GM13976 (cell line): ENCODE measurements at places on chromosomes 2 and 18.

DNA sequence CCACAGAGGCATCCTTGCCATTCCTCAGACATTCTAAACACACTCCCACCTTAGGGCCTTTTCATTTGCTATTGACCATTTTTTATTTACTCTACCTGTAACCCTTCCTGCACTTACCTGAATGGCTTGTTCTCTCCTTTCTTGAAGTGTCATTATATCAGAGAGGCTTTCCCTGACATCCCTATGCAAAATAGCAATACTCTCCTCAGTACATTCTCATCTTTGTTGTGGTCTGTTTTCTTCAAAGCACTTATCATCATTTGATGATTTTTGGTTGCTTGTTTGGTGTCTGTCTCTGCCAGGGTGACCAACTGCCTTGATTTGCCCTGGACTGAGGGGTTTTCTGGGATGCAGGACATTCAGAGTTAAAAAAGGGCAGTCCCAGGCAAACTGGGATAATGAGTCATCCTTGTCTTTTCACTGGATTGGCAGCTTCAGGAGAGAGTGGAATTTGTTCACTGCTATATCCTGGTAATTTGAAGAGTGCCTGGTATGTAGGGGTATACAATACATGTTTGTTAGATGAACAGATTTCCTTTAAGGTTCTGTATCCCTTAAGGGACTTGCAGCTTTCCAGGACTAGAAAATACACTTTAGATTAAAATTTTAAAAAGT, 102.4 kb downstream of the BABAM2 start:
- no peak for DNase-seq

- DNase-seq: no peak
Measured at GRCh38 chr18:24126155-24126961, 12.5 kb upstream of the CABYR start.

DNA sequence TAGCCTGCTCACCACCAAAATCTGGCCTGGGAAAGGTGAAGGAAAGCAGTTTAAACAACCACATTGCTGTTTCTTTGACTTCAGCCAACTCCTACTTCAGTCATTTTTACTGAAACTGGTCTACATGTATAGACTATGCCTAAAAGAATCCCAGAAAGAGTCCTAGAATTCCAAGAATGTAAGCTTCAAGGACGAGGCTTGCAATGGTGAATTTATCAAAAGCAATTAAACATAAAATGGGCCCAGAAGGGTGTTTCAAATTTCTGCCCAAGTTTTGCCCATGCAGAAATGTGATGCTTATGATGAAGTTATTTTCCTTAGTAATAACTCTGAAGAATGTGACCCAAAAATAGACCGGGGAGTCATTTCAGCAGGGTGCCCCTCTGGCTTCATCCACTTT, 16.6 kb downstream of the EN1 start:
- DNase-seq: no peak

- no peak for DNase-seq
Measured at GRCh38 chr2:238941262-238941792, 93.4 kb downstream of the TWIST2 start.

GRCh38 chr2:64330281-64331113, 123.5 kb upstream of the LGALSL start:
- peak; percentile 42 for DNase-seq

GRCh38 chr2:225616372-225616771, 216.9 kb downstream of the NYAP2 start:
- no peak for DNase-seq
